Fibroblast of the aortic adventitia (primary cell): ENCODE measurements at places on chromosomes 13 and 19. TPM values are rescaled to one million over a fixed set of nuclear protein-coding genes. Genes with fewer than 3 reads are reported as not detected.

DNA sequence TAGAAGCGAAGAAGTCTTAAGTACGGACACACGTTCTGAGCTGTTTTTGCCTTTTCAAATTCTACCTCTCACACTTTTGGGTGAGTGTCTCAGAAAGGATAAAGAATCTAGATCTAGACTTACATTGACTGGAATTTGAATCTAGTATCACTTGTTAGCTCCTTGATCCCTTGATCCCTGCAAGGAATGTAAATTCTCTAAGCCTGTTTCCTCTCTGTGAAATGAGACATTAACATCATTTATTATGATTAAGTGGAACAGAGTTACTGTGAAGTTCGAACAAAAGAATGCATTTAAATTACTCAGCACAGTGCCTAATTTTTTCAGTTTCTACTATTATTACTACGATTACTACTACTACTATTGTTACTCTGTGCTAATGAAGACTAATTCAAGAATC lies 86.6 kb upstream of the POSTN start:
- no peak for DNase-seq

Gene F7
- total RNA-seq, result under 0.01 TPM in 1 of 2 replicates, not detected in the other

GRCh38 chr13:43044720-43045301 lies 21.4 kb downstream of the DNAJC15 start:
- DNase-seq, result no peak

Gene IRGC
- not detected in 2 replicates for total RNA-seq

GRCh38 chr13:41751277-41751676 lies 209.6 kb downstream of the VWA8 start:
- peak; percentile 89 for DNase-seq

Gene B3GNT3
- total RNA-seq, result not detected in 2 replicates

DNA sequence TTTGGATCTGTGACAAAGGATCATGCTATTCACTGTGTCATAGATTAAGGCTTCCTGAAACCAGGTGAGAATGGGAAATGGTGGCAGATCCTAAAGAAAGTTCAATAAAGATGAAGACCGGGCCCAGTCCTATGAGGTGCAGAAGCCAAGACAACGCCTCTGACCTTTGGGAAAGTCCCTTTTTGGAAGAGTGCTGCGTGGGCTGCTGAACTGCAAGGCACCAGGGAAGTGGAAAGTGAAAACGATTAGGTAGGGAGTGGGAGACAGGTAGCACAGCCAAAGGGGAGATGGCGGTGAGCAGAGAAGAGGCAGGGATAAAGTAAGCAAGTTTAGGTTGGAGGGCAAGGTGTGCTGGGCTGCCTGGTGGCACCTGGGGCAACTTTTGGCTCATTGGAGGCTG lies 16.3 kb downstream of the MBNL2 start:
- no peak for DNase-seq

DNA sequence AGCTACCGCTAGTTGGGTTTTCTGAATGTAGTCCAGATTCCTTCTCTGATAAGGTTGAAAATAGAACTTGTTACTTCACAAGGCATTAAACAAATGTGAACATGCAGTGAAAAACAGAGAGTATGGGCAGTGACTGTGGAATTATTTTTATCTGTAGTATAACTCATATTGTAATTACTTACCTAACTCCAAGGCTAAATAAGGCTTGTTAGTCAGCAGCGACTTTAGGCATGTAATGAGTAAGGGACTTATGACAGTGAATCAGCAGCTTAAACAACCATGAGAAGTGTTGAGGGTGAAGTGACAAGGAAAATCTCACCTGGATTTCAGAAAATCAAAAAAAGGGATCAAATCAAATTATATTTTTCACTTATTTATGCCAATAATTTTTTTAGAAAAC lies 1719.5 kb upstream of the MIR17HG start:
- no peak for DNase-seq

Gene HIPK4
- 0.18 TPM in 1 of 2 replicates, not detected in the other for total RNA-seq
